ENCODE measurements at places on chromosomes 11 and 22.
A peak's percentile ranks its signal among the peaks of the same experiment; 100 is the strongest.

GRCh38 chr11:94794287-94795168 is 26.4 kb downstream of the AMOTL1 start:
- peak; percentile 81 for DNase-seq

- DNase-seq: no peak
Measured at GRCh38 chr11:133697161-133697560, 148.2 kb downstream of the SPATA19 start.

DNA sequence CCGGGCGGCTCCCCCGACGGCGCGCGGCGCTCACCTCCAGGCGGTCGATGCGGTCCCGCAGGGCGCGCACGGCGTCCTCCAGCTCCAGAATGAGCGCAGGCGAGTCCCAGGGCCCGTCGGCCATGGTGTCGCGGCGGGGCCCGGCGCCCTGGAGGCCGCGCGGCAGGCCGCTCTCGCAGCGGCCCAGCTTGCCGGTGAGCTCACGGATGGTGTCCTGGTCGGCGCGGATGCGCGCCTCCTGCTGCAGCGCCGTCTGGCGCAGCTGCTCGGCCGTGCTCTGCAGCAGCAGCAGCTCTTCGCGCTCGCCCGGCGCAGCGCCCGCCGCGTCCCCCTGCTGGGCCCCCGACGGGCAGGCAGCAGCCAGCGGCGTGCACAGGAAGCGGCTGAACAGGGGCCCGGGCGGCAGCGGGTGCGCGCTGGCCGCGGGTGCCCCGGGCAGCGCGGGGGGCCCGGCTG is 599 bp downstream of the NPTXR start:
- DNase-seq: peak; percentile 48

- no peak for DNase-seq
Measured at GRCh38 chr11:66050581-66051231, 1.5 kb upstream of the SF3B2 start.

DNA sequence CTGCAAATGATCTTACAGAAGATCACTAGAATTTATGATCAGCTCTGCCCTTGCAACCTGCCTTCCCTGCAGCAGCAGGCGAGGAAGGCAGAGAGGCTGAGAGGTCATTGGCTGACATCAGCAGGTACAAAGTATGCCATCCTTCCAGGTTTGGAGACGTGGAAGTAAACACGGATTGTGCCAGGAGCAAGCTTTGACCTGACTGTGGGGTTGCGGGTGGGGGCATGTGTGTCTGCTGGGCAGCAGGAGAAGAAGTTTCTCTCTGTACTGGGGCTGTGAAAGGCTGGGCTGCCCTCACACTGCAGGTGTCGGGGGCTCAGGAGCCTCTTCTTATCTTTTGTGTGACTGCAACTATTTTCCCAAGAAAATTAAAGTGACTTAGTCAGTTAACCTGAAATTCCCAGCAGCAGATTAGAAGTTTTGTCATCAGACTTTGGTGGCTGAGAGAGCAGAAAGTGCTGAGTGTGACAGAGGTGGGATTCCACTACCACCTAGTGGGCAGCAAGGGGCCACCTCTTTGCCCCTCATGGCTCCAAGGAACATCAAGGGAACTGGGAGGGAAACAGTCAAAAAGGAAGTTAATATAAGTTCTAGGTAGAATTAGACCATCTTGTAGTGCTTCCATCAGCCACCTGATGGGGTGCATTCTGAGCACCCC is 565.9 kb downstream of the ETS1 start:
- DNase-seq: no peak

DNA sequence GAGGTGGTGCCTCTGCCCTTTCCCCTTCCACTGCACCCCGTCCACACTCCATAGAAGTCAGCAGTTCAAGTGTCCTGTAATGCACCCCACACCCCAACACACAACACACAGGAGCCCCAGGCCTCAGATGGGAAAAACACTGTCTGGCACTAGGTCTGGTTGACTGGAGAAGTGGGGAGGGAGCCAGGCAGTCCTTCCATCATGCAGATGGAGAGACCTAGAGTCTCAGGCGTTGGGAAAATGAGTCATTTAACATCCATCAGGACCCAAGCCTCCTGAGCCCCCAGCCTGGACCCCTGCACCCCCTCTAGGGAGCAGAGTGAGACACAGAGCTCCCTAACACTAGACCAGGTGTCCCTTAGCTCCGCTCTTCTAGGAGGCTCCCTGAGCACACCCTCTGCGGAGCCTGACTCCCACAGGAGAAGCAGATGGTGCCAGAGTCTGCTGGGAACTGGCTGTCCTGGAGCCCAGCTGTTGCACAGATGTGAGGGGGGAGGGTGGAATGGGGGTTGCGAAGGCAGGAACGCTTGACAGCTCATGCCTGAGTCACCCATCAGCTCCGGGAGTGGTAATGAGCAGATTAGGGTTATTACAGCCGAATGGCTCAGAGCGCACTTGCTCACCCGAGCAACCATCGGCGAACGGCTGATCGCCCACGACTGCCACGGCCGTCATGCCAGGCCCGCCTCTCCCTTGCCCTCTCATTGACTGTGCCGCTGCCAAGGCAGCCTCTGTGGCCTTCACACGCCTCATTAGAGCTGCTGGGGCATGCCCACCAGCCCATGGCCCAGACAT is 22.1 kb upstream of the SYT7 start:
- DNase-seq: peak; percentile 72

GRCh38 chr11:60763692-60764369 is 7.2 kb downstream of the MS4A15 start:
- DNase-seq: no peak

DNA sequence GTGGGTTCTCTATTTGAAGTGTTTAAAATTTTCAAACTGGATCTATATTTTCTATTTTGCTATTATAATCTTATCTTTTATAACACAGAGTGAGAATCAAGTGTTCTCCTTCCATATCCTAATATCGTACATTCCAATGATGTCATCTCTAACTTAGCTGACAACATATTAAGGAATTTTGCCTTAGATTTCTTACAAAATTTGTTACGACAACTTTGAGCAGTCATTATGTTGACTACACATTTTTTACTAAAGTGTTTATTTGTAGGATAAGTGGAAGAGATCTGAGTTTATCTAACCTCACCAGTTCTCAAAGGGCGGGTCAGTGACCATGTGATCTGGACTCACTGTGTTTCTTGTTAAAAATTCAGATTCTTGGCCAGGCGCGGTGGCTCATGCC is 12.7 kb downstream of the BTG4 start:
- no peak for DNase-seq

DNA sequence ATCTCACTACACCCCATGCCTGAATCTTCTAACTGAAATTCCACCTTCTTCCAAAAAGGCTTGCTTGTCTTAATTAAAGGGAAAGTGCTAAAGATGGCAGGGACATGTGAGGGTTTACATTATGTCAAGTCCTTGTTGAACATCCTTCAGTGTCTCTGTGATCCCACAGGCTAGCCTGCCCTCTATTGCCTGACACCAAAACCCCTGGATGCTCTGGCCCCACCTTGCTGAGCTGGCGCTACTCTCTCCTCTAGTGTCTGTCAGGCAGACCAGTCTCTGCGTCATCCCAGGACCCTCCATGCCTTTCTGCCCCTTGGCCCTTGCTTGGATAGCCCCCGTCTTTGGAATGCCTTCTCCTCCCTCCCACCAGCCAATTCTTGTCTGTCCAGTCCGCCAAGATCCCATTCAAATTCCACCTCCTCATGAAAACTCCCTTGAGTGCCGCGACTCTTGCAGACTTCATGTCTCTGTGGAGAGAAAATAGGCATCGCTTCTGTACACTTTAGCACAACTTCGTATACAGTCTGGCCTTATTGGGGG is 69.3 kb downstream of the PKNOX2 start:
- no peak for DNase-seq

DNA sequence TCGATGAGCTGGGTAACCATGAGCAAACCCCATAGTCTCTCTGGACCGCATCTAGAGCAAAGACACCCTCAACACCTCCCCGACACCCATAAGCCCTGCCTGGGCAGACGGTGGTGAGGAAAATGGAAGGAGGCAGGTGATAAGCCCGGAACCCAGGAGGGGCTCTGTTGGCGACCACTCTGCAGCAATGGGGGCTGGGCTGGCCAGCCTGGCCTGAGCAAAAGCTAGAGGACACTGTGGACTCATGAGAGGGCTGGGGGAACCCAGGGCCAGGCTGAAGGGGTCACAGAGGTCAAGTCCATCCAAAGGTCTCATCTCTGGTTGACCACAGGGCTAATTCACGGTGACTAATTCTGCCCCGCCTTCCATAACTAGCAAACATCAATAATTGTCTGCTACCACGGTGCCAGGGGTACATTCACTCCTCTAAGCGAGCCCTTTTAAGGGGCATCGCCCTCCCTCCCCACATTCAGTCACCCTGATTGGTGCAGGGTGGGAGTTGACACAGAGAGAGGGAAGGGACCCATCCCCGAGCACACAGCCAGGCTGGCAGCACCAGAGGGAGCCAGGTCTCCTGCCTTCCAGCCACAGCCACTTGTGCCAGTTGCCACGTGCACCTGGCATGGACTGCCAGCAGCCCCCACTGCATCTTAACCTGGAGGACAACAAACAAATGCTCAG is 4.0 kb downstream of the PYGM start:
- no peak for DNase-seq

GRCh38 chr22:39580006-39580441 is 9.5 kb downstream of the CACNA1I start:
- DNase-seq: no peak

DNA sequence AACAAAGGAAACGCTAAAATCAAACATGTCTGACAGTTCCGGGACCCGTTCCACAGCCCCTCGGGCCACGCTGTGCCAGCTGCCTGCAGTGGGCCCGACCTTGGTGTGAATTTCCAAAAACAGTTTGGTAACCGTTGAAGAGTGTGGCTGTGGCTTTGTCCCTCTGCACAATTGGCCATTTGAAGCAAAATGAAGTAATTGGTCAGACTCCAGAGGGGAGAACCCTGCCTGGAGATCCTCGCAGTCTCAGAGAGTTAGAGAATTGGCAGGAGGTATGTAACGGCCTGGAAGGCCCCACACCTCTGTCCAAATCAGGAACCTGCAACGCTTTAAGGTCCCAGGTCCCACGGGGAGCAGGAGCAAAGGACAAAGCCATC is 26.3 kb downstream of the TRMU start:
- no peak for DNase-seq

- DNase-seq: no peak
Measured at GRCh38 chr11:111642542-111642941, 40.3 kb downstream of the SIK2 start.

DNA sequence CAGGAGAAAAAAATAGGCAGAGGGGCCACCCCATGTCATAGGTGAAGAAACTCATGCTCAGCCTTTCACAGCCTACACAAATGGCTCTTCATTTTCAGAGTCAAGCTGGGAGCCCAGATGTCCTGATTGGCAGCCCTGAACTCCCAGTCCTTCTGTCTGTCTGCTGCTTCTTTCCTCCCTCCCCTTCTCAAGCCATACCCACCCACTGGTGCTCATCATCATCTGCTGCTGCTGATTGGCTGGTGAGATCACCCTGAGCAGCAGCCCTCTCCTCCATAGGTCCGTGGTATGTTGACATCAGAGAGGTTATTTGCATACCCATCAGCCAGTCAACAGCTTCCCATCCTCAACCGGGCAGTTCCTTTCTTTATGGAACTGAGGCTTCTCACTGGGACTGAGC is 46.1 kb upstream of the PRDM11 start:
- no peak for DNase-seq

DNA sequence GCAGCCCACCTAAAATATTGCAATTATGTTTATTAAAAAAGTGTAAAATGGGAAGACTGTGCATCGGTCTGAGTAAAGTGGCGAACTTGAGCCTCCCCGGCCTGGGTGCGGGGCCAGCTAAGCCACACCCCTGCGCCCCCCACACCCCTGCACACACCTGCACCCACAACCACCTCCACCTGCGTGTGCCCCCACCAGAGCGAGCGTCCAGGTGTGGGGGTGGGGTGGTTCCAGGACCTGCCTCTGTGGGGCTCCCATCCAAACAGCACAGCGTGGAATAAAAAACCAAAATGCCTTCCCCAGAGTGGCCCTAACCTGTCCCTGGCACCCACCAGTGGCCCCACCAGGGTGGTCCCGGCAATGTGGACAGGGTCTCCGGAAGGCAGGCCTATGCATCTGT is 30.1 kb upstream of the CARS1 start:
- no peak for DNase-seq

DNA sequence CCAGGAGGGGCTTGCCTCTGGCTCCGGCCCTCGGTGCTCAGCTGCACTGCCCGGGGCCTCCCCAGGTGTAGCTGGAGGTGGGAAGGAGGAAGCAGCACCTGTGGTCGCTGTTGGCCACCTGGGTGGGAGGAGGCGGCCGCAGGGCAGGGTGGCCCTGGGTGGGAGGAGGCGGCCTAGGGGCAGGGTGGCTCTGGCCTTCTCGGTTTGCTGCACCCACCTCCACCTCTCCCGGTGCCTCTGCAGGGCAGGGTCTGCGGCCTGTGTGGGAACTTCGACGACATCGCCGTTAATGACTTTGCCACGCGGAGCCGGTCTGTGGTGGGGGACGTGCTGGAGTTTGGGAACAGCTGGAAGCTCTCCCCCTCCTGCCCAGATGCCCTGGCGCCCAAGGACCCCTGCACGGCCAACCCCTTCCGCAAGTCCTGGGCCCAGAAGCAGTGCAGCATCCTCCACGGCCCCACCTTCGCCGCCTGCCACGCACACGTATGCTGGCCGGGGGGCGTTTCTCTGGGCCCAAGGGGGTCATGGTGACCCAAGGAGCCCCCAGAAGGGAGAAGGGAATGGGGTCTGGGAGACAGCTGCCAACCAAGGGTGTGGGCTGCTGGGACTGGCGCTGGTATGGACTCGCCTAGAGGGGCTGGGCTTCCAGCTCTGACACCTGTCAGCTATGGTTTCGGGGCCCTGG is 20.6 kb downstream of the MUC5AC start:
- no peak for DNase-seq

DNA sequence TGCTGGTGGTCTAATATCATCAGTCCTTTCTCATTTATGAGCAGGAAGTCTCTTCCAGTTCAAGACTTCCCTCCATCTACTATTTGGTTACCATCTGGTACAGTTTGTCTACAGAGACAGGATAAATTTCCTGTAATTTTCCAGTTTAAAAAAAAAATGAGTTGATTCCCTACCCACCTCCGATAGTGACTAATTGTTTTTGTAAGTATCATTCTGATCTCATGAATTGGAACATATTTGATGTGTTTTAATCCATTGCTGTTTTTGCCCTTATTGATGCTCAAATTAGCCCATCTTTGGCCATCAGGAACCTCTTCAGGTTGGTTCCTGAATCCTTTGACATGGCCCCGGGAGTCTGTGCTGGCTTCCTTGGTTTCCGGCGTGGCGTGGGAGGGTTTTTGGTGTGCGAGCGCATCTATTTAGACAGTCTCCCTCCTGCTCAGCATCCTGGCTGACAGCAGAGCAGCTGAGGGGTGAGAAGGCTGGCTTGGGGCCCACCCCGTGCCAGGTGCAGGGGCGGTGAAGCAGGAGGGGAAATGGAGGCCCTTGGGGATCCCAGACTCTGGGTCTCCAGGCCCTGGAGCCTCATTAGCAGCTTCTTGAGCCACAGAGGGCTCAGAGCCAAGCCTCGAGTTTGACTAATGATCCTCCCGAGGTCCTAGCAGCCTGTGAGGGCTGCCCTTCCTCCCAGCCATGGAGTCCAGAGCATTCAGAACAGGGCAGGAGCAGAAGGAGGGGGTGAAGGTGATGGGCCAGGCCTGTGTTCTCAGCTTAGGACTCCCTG is 6.8 kb downstream of the OMP start:
- DNase-seq: no peak

GRCh38 chr11:108733479-108734116 is 68.7 kb downstream of the DDX10 start:
- DNase-seq: no peak

GRCh38 chr11:90601261-90601660 is 378.4 kb upstream of the CHORDC1 start:
- DNase-seq: no peak

All from kidney glomerular epithelial cell (primary cell).